ENCODE measurements at places on chromosomes 13 and 19. TPM values are rescaled to one million over a fixed set of nuclear protein-coding genes. Genes with fewer than 3 reads are reported as not detected.
A peak's percentile ranks its signal among the peaks of the same experiment; 100 is the strongest.

DNA sequence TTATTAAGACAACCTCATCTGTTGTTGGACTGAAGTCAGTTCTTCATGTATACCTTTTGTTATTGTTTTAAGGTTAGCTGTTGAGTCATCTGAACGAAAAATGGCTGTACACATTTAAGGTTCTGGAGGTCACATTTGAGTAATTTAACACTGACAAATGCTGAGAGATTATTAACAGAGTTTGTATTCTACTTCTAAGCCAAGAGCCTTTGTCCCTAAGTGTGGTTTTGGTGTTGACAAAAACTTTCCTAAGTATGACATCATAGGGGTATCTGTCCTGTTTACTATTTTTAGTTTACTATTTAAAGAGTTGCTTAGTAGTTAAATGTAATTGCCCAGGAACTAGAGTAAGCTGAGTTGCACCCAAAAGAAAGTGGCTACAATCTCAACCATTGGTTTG lies 71.9 kb downstream of the CDK8 start:
- H3K4me3 ChIP-seq = no peak overlapping the region
- no peak overlapping the region for H3K27ac ChIP-seq
- DNase-seq = no peak

DNA sequence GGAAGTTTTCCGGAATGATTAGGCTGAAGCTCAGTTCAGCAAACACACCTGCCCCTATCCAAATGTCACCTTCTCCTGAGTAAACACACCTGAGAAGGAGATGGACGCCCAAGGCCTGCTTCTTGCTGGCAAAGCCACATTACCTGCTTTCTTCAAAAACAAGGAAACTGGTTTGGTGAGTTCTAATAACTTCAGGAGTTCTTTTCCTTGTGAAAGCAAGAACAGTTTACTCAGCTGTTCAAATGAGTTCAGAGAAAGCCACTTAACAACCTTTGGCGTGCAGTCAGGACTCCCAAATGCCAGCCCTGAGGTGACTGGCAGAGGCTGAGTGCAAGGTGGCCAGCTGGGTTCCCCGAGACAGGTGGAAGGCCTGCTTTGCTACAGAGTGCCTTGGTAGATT lies 160.5 kb downstream of the STK24 start:
- H3K27ac ChIP-seq = no peak overlapping the region
- DNase-seq = no peak
- no peaks in the 10 kb centered on the region for H3K27me3 ChIP-seq
- H3K4me1 ChIP-seq = no peaks in the 10 kb centered on the region

The RFPL4A gene
- not detected for total RNA-seq

- no peak overlapping the region for H3K27ac ChIP-seq
- no peaks in the 10 kb centered on the region for H3K27me3 ChIP-seq
- DNase-seq = no peak
- no peak overlapping the region for H3K4me3 ChIP-seq
- no peaks in the 10 kb centered on the region for H3K4me1 ChIP-seq
- peaks cover 51% of the 10 kb centered on the region for H3K36me3 ChIP-seq
These were observed 5.8 kb downstream of the ZNF30 start for GRCh38 chr19:34932494-34932893.

DNA sequence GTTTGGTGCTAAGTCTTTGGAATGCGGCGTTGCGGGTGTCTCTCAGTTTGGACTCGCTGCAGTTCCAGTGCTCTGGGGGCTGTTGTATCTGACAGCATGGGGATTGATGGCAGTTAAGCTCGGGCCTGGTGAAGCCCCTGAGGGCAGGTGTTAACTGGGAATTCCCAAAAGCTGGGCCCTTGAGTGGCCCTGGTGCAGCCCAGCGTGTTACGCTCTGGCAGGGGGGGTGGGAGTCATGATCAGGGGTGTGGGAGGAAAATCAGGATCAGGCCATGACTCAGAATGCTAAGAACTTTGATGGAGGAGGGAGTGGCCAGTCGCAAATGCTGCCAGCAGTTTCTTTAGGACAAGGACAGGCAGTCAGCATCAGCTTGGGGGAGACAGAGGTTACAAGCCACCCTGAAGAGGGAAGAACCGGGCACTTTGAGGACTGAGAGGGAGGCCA lies 19.6 kb downstream of the AP2A1 start:
- H3K27ac ChIP-seq = no peak overlapping the region
- DNase-seq = no peak
- no peak overlapping the region for H3K4me3 ChIP-seq

DNA sequence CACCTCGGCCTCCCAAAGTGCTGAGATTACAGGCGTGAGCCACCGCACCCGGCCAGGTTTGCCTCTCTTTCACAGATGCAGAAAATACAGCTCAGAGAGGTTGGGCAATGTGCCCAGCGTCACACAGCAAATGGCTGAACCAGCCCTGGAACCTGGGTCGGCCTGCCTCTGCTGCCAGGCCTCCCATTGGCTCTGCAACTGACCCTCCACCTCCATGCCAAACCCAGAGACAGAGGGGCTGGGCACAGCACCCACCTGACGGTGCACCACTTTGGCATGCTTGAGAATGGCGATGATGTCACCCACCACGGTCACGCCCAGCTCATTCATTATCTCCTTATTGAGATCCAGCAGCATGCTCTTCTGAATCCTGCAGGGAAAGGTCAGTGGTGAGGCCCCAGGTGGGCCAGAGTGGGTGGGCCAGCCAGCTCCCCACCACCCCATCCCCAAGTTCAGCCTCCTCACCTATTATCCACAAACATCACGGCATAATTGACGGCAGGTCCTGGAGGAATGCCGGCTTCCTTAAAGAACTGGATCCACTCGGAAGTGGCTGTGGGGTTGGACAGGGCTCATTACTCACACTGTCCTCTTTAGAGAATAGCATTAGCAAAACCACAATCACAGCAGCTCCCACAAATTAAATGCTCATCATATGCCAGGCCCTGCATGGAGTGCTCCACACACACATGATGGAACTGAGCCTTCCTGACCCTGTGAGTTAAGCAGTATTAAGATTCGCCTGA lies 12.2 kb downstream of the C19orf47 start:
- H3K27ac ChIP-seq = no peak overlapping the region
- H3K4me3 ChIP-seq = no peak overlapping the region
- no peaks in the 10 kb centered on the region for H3K27me3 ChIP-seq
- H3K36me3 ChIP-seq = peaks cover 52% of the 10 kb centered on the region
- DNase-seq = no peak

DNA sequence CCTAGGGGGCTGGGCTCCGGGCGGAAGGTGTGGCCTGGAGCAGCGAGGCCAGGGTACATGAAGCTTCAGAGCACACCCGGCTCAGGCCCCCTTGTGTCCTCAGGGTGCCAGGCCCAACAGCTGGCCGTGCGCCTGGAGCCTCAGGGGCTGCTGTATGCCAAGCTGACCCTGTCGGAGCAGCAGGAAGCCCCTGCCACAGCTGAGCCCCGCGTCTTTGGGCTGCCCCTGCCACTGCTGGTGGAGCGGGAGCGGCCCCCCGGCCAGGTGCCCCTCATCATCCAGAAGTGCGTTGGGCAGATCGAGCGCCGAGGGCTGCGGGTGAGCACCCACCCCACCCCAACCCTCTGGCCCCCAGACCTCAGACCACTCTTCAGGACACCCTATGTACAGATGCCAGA lies 3.2 kb downstream of the SYDE1 start:
- H3K27ac ChIP-seq = no peak overlapping the region
- H3K36me3 ChIP-seq = peaks cover 39% of the 10 kb centered on the region
- no peak for DNase-seq

- no peaks in the 10 kb centered on the region for H3K27me3 ChIP-seq
- H3K27ac ChIP-seq = no peak overlapping the region
- no peaks in the 10 kb centered on the region for H3K4me1 ChIP-seq
- H3K4me3 ChIP-seq = no peak overlapping the region
- DNase-seq = no peak
These were observed 8.2 kb upstream of the ZNF177 start for GRCh38 chr19:9354651-9355050.

The ZNF441 gene
- total RNA-seq = 2.0 TPM

GRCh38 chr19:18852648-18853047 lies 20.9 kb downstream of the UPF1 start:
- DNase-seq = no peak
- no peaks in the 10 kb centered on the region for H3K27me3 ChIP-seq
- H3K36me3 ChIP-seq = peaks cover 90% of the 10 kb centered on the region
- H3K4me1 ChIP-seq = peaks cover 5% of the 10 kb centered on the region

DNA sequence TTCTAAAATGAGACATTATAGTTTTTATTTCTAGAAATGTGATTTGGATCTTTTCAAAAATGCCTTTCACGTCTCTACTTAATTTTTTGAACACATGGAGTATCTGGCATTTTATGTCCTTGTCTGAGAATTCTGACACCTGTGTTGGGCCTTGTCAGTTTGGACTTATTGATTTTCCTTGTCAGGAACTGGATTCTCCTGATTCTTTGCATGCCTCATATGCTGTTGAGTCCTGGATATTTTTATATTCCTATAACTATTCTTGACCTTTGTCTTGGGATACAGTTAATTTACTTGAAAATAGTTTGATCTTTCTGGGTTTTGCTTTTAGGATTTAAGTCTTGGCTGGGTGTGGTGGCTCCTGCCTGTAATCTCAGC lies 10.3 kb downstream of the ADPRHL1 start:
- no peak overlapping the region for H3K4me3 ChIP-seq
- no peaks in the 10 kb centered on the region for H3K27me3 ChIP-seq
- H3K27ac ChIP-seq = no peak overlapping the region
- peaks cover 5% of the 10 kb centered on the region for H3K36me3 ChIP-seq
- no peaks in the 10 kb centered on the region for H3K4me1 ChIP-seq
- no peak for DNase-seq

GRCh38 chr13:25525884-25526283 lies 154.1 kb downstream of the ATP8A2 start:
- no peak for DNase-seq
- no peaks in the 10 kb centered on the region for H3K36me3 ChIP-seq
- no peak overlapping the region for H3K4me3 ChIP-seq
- no peaks in the 10 kb centered on the region for H3K4me1 ChIP-seq
- no peak overlapping the region for H3K27ac ChIP-seq

DNA sequence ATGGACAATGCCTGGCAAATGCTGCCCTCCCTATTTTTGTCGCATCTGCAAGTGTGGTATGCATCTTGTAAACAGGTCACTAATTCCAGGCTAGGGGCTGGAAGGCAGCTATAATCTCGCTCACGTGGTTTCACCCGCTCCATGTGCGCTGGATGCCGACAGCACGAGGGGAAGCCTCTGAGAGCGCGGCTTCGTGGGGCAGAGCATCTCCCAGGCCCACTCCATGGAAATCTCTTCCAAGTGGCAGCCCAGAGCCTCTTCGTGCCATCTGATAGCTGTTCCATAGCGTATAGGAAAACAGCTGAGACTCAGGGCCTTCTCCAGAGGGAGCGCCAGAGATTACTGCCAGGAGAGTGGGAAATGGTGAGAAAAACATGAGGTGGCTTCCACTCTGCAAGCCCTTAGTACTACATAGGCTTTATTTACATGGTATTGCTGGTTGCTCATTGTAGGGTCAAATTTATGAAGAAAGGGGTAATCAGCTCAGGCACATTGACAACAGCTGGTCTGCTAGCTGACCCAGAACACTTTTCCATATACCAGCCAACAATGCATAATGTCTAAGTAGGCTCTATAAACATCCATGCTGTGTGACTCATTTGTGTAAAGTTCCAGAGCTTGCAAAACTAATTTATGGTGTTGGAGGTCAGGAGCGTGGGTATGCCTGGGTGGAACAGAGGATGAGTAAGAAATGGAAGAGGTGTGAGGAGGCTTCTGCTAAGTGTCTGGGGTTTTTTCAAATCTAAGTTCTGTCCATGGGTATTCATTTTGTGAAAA lies 165.2 kb downstream of the SHISA2 start:
- DNase-seq = peak; percentile 41
- H3K27ac ChIP-seq = no peak overlapping the region
- peaks cover 15% of the 10 kb centered on the region for H3K4me1 ChIP-seq
- no peaks in the 10 kb centered on the region for H3K27me3 ChIP-seq
- H3K4me3 ChIP-seq = no peak overlapping the region

The PRTN3 gene
- not detected for total RNA-seq

- H3K4me1 ChIP-seq = no peaks in the 10 kb centered on the region
- no peak for DNase-seq
- H3K4me3 ChIP-seq = no peak overlapping the region
- peaks cover 23% of the 10 kb centered on the region for H3K27me3 ChIP-seq
- H3K36me3 ChIP-seq = no peaks in the 10 kb centered on the region
- no peak overlapping the region for H3K27ac ChIP-seq
These were observed 4.9 kb upstream of the AMER2 start for GRCh38 chr13:25177012-25177411.

Measured in endodermal cell (in vitro differentiated cells).